ENCODE measurements at places on chromosomes 3 and 15.

GRCh38 chr3:8095724-8096123 lies 405.9 kb upstream of the LMCD1 start:
- DNase-seq: no peak

GRCh38 chr15:69841113-69841828 lies 256.4 kb downstream of the TLE3 start:
- DNase-seq: no peak

GRCh38 chr3:20147361-20147760 lies 38.6 kb downstream of the SGO1 start:
- no peak for DNase-seq

DNA sequence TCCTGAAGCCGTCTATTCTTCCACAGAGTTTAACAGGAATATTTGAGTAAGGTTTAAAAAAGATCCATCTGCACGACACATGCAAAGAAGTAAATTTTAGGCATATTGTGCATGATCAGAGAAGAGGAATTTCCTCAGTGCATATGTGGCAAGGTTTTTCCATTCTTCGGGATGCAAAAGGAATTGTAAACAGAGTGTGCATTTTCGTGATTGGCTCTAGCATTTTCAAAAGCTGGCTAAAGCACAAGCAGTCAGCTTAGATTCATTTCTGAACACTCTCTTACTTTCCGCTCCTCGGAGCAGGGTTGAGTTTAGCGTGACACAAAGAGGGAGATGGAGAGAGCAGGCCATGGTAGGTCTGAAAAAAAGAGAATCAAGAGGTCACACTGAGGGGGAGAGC lies 128.2 kb downstream of the ADAMTS9 start:
- no peak for DNase-seq

DNA sequence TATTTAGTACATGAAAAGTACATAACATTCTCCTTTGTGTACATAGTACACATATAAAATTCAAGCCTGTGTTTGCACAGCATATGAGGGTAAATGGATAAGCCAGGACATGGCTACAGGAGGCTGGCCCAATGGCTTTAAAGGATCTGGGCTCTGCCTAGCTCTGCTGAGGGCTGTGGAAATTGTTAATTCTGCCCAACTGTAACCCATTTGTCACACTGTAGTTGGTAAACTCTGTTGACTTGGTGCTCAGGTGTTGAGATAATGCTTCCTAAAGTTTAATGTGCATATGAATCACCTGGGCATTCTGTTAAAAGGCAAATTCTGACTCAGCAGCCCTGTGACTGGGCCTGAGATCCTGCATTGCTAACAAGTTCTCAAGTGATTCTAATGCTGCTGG lies 196.5 kb upstream of the ZPLD1 start:
- DNase-seq: no peak

- DNase-seq: no peak
Measured at GRCh38 chr15:41066516-41066915, 49.6 kb downstream of the INO80 start.

DNA sequence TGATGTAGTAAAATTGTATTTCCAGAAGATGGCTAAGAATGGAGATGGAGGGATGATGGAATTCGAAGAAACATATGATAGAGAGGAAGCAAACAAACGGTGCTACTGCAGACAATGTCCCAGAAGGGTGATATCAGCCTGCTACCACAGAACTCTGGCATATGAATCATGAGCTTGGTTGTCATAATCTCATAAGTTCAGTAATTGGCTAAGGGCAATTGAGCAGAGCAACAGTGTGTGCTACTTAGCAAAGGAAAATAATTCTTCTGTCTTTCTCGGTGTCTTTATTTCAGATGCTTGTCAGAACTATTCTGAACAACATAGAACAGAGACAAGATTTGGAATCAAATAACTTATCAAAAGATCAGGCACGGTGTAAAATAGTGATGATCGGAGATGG lies 407.3 kb downstream of the GBE1 start:
- DNase-seq: no peak

DNA sequence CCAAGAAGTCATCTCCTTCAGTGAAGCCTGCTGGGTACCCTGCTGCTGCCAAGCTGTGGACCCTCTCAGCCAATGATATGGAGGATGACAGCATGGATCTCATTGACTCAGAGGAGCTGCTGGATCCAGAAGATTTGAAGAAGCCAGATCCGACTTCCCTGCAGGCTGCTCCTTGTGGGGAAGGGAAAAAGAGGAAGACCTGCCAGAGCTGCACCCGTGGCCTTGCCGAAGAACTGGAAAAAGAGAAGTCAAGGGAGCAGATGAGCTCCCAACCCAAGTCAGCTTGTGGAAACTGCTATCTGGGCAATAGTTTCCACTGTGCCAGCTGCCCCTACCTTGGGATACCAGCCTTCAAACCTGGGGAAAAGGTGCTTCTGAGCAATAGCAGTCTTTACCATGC lies 13.7 kb upstream of the ANP32A start:
- DNase-seq: no peak

DNA sequence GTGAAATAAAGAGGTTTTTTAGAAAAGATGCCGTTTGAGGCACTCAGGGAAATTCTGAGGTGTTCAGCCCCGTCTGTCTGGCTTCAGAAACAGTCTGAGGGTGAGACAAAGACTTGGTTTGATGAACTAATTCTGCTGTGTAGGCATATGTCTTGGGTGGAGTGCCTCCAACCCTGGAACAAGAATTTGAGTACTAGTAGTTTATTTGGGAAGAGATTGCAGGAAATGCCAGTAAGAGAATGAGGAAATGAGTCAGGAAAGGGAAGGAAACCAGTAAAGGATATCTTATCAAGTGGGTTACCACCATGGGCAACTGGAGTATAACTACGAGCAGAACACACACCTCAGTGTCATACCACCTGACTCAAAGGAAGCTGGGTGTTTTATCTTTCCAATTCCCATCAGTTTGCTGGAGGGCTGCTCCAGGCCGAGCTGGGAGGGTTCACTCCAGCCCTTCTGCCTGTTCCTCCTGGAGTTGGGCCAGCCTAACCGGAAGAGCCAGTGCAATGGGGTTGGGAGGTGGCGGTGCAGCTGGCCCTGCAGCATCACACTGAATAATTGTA lies 75.3 kb downstream of the TGFBR2 start:
- no peak for DNase-seq

DNA sequence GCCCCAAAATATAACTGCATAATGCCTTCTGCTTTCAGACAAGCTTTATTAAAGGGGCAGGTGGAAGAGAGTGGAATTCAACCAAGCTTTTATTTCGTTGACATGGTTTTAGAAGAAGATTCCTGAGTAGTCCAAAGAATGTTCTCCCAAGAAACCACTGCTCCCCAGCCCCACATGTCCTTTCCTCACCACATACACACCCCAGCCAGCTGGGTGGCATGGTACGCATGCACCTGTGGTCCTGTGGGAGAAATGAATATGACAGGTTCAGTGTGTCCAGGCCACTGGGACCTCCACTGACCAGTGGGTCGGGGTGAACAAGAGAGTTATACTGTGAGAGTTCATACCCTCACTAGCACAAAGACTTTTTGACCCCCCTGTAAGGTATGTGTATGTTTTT lies 30.2 kb downstream of the ARID3B start:
- no peak for DNase-seq

- no peak for DNase-seq
Measured at GRCh38 chr3:147341727-147342126, 64.6 kb downstream of the ZIC4 start.

DNA sequence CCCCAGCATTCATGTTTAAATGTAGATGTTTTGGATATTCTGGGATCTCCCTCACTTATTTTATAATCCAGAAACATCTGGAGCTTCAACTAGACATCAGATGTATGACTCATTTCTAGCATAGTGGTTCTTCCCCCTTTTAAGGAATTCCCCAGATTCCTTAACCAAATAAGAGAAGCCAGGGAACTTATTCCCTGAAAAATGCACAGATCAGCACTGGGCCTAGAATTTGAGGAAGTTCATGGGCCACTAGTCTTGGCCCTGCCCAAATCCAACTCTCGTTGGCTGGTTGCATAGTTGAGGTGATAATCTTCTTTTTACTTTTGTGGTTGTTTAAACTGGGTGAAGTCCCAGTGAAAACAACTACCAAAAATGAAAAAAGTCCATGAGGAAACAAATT lies 20.4 kb downstream of the RARRES1 start:
- no peak for DNase-seq

DNA sequence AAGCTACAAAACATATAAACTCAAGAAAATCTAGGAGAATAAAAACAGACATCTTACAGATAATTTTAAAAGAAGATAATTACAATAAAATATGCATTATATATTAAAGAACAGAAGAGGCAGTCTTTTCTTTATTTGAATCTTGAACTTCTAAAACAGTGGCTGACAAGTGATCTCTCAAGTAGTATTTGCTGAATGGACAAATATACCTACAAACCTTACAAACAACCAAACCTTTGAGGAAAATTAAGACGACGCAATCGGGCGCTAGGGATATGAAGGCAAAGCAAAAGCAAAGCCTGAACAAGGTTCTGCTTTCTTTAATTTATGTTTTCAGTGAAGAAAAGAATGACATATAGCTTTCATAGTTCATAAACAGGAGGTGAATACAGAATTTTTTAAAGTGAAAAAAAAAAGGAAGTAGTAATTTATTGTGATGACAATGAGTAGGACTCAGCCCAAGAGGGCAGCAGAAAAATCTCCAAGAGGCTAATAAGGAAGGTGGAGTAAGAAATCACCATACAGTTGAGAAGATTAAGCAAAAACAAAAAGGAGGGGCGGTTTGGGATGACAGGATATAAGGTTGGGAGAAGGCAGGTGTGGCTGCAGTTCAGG lies 347.8 kb downstream of the TBC1D5 start:
- no peak for DNase-seq

- no peak for DNase-seq
Measured at GRCh38 chr15:96038650-96039049, 291.9 kb upstream of the NR2F2 start.

GRCh38 chr3:71101626-71102025 lies 481.9 kb downstream of the FOXP1 start:
- no peak for DNase-seq

DNA sequence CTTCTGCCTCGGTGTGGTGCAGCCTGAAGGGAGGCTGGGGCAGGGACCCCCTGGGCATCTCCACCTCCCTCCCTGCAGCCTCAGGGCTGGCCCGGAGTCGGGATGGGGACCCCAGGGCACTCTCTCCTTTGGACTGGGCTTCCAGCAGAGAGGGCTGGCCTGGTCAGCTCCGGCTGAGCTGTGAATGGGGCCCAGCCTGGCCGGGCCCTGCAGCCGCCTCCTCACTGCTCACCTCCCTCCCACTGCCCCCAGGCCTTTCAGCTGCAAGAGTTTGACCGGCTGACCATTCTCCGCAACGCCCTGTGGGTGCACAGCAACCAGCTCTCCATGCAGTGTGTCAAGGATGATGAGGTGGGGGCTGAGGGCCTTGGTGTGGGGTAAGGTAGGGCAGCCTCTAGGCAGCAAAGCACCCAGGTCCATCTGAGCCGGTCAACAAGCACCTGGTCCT lies 36.0 kb downstream of the PSTPIP1 start:
- DNase-seq: no peak

- DNase-seq: no peak
Measured at GRCh38 chr15:48945386-48945785, 18.3 kb downstream of the SHC4 start.

GRCh38 chr3:169600732-169601131 lies 62.8 kb downstream of the MECOM start:
- no peak for DNase-seq

DNA sequence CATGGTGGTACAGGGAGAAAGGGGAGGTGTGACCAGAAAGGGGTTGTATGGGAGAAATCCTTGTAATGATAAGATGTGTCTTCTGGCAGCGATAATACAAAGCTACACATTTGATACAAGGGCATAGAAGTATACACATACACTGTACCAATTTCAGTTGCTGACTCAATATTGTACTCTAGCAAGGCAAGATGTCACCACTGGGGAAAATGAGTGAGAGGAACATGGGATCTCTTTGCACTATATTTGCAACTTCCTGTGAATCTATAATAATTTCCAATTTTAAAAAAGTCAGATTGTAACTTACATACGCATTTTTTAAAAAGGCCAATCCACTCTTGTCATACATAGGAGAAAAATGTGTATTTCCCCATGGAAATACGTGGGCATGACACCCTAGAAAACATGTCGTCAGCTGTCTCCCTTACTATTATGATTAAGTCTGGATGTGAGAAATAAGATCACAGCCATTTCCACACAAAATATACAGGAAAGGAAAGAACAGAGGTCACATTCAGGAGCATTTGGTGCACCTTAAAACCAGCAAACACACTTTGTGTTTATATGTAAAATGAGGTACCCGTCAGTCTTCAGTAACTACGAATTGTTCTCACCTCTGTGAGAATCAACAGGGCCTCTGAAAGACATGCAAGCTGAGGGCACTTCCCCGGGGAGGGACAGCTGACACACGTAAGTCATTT lies 22.9 kb downstream of the PRR23E start:
- no peak for DNase-seq

DNA sequence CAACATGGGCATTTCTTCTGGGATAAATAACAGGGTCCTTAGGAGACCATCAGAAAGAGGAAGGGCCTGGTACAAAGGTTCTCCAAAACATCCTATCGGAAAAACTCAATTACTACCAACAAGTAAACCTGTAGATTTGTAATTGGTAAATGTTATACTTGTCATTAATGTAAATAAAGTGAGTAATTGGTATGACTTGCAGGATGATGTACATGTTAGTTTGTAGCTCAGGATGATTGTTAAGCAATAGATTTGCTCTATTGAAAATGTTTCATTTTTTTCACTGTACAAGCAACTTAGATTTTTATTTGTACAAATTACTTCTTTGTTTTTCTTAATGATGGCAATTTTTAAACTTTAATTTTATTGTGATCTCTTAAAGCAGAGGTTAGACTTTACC lies 3.8 kb upstream of the SCG5 start:
- DNase-seq: no peak

DNA sequence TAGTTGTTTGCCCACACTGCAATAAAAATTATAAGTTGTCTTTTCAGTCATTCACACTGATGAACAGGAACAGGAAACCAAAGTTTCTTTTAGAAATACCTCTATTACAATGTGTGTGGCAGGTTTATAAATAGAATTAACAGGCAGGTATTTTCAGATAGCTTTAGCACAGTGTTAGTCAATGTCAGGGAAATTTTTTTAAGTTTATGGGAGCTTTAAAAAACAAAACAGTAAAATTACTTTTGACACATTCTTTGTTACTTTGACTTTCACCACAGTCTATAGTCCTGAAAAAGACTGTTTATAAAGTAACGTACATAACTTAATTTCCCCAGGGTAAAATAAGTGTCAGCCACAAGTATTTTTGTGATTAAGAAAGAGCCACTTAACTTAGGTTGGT lies 38.1 kb downstream of the SERPINI1 start:
- DNase-seq: no peak

- DNase-seq: no peak
Measured at GRCh38 chr3:53342353-53342752, 5.0 kb downstream of the DCP1A start.

DNA sequence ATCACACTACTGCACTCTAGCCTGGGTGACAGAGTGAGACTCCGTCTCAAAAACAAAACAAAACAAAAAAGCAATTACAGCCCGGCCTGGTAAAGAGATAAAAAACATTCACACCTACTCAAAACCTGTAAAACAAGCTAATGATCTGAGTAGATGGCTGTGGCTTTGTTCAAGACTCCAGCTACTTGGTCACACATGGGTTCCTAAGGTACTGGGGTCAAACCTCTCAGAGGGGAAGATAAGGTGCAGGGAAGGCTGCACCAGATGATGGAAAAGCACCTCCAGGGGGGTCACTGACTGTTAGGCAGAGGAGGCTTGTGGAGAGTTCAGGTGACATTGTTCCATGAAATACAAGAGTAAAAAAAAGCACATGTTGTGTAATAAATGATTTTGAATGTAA lies 450.2 kb upstream of the WNT5A start:
- no peak for DNase-seq
